ENCODE measurements at places on chromosomes 7 and 10.
A peak's percentile ranks its signal among the peaks of the same experiment; 100 is the strongest.

GRCh38 chr10:131681656-131682055 lies 219.2 kb upstream of the PPP2R2D start:
- ATAC-seq: no peak

GRCh38 chr7:45684910-45685618 lies 110.9 kb downstream of the ADCY1 start:
- no peak for ATAC-seq

GRCh38 chr7:78770422-78771410 lies 682.8 kb downstream of the MAGI2 start:
- ATAC-seq: peak; percentile 69

DNA sequence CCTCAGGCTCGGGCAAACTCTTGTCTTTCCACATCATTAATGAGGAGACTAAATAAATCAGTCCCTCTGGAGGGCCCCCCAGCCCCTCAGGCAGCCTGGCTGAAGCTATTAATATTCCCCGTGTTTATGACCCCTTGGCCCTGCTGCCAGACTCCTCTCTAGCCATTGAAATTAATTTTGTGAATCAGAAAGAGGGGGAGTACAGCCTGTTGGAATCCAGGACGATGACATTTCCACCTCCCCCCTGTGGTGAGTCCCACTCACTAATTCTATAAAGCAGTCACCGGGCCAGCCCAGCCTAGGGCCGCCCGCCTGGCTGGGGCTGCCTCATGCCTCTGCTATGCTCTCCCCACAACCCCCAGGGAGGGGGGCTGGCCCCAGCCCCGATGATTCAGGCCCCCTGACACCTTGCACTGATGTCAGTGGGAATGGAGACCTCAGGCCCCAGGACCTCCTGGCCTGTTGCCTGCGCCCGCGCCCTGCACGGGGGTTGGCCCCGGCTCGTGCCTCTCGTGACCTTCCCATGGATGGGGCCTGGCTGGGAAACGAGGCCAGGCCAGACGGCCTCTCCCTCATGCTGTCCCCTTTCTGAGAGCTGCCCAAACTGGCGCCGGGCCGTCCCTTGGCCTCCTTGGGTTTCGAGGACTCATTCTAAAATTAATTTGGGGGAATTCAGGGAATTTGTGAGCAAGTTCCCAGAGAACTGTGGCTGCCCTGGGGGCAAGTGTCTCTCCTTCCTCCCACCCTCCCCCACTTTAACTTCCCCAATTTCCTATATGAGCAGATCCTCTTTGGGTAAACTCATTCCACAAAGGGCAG lies 34.0 kb downstream of the TMEM270 start:
- ATAC-seq: peak; percentile 83

GRCh38 chr7:20293336-20293735 lies 37.4 kb upstream of the ITGB8 start:
- no peak for ATAC-seq

DNA sequence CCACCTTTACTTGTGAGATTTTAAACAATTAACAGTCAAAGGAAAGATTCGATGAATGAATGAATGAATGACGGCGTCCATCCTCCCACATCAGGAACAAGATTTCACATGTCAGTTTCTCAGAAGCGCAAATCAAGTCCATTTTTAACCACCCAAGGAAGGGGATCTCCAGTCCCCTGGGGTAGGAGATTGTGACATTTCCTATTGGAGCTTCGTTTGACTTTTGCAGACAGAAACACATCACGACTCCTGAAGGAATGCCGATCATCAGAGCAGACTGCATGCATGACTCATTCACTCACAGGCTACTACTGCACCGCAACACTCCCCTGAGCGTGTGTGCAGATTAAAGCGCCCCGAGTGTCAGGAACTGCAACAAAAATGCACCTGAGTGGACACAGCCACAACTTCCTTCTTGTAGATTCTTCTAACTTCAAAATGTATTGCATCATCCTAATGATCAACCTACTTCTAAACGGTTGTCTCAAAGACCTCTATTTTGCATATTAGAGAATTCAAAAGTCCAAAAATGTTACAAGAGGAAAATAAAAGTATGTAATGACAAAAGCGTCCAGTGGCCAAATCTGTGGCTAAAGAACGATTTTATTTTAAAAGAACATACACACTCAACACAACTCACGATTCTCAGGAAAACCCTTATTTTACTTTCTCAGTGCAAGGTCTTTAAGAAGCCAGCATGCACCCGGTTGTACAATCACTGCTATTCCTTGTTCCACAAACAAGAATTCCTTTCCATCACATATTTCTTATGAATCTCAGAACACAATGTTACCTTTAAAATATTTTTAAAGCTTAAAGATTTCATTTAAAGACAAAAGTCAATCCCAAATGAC lies 172.6 kb downstream of the FAM107B start:
- no peak for ATAC-seq

- no peak for ATAC-seq
Measured at GRCh38 chr10:96678725-96679124, 41.6 kb downstream of the PIK3AP1 start.

All from SK-N-SH treated with all-trans-retinoic acid at 6 μM for 48 hours (cell line).